BJ (cell line): ENCODE measurements at places on chromosomes 5 and 9. TPM values are rescaled to one million over a fixed set of nuclear protein-coding genes. Genes with fewer than 3 reads are reported as not detected.

LCN10 gene
- polyA plus RNA-seq: not detected in 2 replicates

DNA sequence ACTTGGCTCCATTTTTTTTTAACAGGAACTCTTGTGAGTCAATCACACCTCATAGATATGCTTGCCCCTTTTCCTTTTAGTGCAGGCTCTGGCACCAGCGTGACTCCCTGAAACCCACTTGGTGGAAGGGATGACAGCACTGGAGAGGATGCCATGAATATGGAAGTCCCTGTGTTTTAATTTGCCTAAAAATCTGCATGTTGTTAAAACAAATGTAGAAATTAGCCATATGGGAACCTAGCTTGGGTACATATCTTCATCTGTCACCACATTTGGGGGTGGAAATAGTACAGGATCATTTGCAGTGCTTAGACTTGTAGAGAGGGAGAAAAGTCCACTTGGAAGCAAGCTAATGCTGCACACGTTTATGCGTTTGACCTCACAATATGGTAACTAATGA is 179.0 kb downstream of the EBF1 start:
- DNase-seq: no peak

- DNase-seq: peak; percentile 94
These were observed 1028.5 kb downstream of the NR2F1-AS1 start for GRCh38 chr5:92552206-92553160.

GRCh38 chr9:63817622-63818518 is 1467.1 kb downstream of the FOXD4L5 start:
- no peak for DNase-seq

DNA sequence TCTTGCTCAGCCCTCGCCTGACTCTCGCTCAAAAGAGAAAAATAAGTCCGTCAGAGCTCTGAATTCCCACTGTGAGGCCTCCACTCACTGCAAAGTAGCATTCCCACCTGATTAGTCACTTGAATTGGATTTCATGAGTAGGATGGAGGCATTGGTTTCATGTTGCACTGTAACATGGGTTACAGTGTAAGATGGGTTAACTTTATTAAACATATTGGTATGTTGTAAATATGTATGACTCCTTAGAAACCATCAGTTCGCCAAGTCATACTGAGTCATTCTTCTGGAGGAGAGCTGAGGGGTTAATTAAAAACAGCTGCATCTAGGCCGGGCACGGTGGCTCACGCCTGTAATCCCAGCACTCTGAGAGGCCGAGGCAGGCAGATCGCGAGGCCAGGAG is 93.8 kb upstream of the BNC2 start:
- peak; percentile 98 for DNase-seq
